ENCODE measurements at places on chromosomes 7 and 10. TPM values are rescaled to one million over a fixed set of nuclear protein-coding genes. Genes with fewer than 3 reads are reported as not detected.

- no peak for ATAC-seq
Observed at GRCh38 chr10:43371418-43371817, at the start of gene FXYD4. FXYD4 (plus strand) TSS chr10:43371636; CDS start chr10:43373747, 2,111 bp downstream.

The TMEM139 gene
- total RNA-seq: 0.40 TPM

DNA sequence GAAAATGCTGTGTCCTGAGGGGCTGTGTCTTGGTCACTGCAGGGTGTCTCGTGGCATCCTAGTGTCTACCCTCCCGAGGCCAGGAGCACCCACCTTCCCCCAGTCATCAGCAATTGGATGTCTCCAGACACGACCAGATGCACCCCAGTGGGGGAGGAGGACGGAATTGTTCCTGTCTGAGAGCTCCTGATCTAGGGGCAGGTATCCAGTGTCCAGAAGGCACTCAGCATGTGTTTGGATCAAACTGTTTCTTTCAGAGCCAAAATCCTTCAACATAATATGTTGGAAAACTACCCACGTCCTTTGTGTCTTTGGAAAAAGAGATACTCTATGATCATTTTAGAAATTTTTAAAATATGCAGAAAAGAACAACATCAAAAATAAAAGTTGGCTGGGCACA, 16.9 kb downstream of the PRKRIP1 start:
- no peak for ATAC-seq

DNA sequence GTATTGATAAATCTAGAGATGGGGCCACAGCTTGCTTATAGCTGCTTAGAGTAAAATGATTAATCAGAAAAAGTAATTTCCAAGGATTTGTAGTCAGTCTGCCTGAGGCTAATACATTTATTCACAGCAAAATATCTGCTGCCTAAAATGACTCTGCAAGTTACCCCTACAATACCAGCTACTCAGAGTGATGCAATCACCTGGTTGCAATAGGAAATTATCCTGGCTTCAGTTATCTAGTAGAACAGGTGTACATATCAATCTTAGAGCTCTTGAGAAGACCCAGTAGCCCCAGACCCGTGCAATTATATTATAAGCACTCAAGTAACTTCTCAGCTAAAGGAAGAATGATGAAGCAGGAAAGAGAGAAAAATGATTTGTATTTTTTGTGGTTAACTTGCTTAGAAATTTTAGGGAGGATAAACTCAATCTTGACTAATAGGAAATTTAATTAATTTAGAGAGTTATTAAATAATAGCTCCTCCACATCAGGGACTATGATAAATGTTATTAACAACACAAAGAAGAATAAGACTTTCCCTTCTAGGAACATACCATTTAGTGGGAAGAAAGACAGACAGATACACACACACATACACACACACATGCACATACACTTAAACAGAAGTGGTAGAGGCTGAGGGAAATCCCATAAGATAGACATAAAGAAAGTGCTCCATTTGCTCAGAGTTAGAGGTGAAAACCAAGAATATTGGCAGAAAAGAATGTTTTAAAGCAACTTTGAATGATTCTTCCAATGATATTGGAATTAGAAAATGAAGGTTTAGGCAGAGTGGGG, 140.4 kb upstream of the PRSS1 start:
- no peak for ATAC-seq

DNA sequence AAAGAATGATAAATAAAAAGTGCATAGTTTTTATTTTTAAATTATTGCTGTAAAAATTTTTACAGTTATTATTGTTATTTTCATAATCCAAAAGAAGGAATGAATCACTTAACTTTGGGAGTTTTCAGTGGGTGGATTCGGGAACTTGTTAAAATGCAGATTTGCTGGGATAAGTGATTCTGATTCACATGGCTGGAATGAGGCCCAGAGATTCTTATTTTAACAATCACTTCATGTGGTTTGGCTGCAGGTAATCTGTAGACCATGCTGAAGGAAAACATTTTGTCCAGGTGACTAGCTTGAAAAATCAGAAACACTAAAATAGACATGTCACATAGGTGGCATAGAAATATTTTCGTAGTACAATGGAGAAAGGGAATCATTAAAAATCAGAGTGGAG, 13.9 kb downstream of the CROT start:
- ATAC-seq: no peak

The GPR146 gene
- total RNA-seq: 13.6 TPM

DNA sequence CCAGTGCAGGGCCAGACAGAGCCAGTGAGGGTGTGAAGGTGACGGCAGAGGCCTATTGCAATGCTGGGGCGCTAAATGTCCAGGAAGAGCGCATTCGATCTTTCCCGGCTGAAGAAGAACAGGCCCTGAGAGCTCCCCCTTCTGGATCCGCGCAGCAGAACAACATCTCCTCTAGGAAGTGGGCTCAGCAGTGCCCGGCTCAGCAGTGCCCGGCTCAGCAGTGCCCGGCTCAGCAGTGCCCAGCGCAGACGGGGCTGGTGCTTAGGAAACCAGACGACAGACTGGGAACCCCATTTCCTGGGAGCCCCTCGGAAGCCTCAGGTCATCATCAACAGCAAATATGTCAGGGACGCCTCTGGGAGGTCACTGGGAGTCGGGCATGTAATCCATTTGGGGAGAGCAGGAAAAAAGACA, 4.7 kb upstream of the NOS3 start:
- ATAC-seq: peak; percentile 23

The C10orf105 gene
- not detected for total RNA-seq

The AGAP5 gene
- 4.5 TPM for total RNA-seq

The KLLN gene
- 0.05 TPM for total RNA-seq

DNA sequence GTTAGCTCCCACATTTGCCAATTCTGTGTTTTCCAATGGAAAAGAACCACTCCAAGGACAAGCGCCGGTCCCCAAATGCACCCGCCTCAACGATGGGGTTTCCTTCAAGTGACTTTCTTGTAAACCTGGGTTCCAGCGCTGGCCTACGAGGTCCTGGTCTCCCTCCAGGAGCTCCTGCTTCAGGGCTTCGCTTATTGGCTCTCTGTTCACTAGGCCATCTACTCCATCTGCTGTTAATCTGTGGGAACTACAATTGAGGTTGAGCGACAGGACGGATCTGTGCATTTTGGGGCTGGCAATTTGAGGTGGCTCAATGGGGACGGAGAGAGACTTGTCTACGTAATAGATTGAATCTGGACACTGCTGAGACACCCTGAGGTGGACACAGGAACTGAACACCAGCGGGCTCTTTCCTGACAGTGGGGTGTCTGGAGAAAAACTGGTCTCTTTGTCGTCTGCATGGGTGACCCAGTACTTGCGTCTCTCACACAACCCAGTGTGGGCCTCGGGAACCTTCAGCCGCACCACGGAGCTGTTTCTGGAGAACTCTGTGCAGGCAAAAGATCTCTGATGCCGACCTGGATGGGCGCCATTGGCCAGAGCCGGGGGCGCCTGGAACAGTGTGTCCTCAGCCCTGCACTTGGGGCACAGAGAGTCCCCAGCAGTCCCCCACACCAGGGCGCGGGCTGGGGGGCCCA, 115.9 kb upstream of the ADAM12 start:
- no peak for ATAC-seq

DNA sequence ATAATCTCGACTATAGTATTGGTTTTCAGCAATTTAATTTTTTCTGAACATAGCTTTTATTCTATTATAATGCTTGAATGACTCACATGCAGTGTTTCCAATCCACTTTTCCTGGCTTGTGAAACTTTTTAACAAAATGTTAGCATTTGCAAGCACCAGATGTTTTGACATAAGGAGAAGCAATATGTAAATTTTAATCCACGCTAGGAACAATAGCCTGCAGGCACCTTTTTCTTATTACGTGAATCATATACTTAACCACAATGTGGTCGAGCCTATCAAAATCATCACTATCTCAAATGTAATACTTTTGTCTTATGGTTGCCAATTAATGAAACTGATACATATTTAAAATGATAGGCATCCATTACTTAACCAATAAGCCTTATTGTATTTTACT, 97.1 kb downstream of the TFEC start:
- no peak for ATAC-seq

DNA sequence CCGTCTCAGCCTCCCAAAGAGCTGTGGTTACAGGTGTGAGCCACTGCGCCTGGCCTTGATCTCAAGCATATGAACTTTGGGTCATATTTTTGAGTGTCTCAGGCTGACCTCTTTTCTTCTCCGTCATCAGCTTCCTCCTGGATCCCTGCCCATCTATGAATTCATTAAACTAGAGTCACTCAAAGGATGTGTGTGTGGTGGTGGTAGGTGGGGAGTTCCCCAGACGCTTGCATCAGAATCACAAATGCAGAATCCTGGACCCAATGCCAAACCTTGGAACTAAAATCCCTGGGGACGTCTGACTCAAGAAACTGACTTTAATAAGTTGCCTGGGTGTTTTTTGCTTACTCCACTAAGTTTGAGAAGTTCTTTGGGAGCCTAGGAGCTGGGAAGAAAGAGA, 6.7 kb upstream of the CREB5 start:
- ATAC-seq: peak; percentile 20

DNA sequence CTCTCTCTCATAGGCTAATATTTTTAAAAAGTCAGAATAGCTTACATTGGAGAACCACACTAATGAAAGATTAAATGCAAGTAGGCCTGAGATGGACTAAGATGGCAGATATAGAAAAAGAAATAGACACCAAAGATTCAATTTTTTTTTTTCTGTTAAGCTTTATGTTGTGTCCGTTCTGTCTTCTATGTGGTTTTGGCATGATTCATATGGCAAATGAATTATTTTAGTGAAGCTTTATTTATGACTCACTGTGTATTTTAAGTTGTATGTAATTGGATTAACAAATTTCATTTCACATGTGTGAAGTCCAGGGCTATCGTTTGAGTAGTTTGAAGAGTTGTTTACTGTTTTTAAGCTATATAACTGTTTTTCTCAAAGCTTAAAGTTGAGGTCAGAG, 214.8 kb downstream of the CAMK1D start:
- no peak for ATAC-seq

DNA sequence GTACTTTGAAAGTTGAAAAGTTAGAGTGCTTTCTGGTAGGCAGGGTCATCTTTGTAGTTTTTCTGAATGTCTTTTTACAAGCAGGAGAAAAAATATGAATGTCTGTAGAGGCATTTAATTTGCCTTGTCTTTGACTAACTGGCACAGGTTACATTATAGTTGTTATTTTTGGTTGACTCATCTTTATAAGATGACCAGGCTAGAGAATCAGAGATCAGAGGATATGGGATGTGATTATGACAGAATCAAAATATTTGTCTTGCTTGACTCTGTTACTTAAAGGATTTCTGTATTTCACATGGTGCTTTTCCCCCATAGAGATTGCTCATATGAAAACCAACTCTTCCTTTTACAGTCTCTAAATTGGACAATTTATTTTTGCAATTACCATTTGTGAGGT, 2.4 kb downstream of the ZMYND11 start:
- no peak for ATAC-seq

GRCh38 chr7:139909379-139910050, 80.5 kb downstream of the TBXAS1 start:
- ATAC-seq: no peak

- no peak for ATAC-seq
Observed at GRCh38 chr7:151129117-151129959, 38.2 kb downstream of the GBX1 start.

The C10orf67 gene
- not detected for total RNA-seq

The MUC3A gene
- not detected for total RNA-seq

The SUN3 gene
- not detected for total RNA-seq

The CCDC172 gene
- not detected for total RNA-seq

DNA sequence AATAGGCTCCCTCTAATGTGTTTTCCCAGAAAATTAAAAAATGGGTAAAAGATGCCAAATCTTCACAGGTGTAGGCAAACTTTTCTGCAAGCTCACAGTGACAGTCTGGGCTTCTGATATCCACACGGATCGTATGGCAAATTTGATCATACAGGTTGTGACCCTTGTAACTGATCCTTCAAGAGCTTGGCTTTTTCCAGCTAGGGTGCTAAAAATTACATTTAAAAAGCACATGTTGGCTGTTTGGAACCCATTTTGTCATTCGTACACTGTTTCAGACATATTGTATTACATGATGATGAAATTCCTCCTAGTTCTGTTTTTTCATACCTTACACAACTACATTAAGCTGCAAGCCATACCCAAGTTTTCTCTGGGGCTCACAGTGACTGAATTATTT, 138.7 kb downstream of the GFRA1 start:
- no peak for ATAC-seq
